Gastrocnemius medialis (tissue), 4 donors: ENCODE measurements at places on chromosomes 3 and 15.

DNA sequence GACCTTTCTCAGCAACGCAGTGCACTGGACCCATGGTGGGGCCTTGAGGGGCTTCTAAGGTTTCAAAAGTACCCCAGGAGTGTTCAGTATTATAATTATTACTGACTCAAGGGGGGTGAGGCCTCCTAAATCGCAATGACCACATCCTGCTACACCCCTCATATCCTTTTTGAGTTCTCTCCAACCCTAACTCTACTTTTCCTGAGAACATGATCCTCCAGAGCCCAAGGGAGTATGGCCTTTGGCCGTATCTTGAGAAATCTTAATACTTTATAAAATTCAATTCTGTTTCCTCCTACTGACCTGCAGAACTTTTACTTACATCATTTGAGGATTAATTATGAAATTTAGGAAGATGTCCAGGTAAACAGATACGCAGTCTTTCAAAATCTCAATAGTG lies 30.4 kb upstream of the RARRES1 start:
- DNase-seq: peak; percentile 29

DNA sequence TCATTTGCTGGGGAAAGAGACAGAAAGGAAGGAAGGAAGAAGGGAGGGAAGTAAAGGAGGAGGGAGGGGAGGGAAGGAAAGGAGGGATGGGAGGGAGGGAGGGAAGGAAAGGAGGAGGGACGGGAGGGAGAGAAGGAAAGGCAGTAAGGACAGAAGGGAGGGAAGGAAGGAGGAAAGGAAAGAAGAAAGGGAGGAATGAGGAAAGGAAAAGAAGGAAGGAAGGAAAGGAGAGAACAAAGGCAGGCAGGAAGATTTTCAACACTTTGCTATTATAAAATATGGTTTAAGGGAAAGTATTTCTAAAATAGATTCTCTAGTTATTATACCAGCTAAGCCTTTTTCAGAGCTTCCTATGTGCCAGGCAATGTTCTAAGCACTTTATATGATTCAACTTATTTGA lies 278.0 kb upstream of the LYSMD4 start:
- no peak for DNase-seq

DNA sequence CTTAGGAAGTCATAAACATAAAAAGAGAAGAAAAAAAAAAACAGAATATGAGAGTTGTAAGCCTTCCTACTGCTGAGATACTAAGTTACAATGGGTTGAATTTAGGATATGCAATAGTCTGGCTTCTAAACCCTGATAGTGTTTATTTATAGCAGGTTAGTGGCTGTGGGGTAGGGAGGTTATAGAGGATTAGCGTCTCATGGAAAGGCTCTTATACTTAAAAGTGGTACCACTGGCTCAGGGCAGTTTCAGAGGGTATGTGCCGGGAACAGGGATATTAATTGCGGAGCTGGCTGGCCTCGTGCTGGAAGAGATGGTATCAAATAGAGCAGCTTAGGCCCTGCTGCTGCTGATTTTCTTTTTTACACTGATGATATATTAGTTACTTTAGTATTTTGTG lies 60.8 kb downstream of the PFN2 start:
- no peak for DNase-seq

GRCh38 chr3:12818773-12819172 lies 22.3 kb downstream of the CAND2 start:
- no peak for DNase-seq

- no peak for DNase-seq
These were observed 50.8 kb downstream of the LYSMD4 start for GRCh38 chr15:99682455-99682854.

DNA sequence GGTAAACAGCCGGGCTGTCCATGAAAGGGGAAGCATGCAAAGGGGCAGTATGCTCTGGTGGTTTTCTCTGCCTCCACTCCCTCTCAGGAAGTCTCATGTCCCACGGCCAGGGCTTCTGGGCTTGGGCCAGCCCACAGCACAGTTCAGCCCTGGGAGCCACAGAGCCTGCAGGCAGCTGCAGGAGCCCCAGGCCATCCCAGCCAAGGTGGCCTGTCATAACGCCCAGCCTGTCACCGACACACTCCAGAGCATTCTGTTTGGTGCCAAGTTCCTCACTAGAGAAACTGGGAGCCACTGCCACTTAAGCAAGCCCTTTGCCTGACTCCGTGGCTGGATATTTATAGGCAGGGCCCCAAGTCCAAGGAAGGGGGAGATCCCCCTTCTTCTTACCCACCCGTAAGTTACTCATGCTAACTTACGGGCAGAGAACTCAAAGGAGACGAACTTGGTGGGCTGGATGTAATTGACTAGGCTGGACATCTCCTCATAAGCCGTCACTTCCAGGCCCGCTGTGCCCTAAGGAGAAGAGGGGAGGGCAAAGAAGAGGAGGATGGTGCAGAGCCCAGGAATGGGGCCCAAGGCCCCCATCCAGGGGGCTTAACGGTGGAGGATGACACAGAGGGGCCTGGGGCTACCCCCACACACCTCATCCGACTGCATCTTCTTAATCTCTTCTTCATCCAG lies 11.7 kb downstream of the PLCB2 start:
- no peak for DNase-seq

GRCh38 chr15:99390667-99391066 lies 139.4 kb downstream of the LRRC28 start:
- no peak for DNase-seq

- DNase-seq: no peak
These were observed 34.8 kb downstream of the IGF1R start for GRCh38 chr15:98682992-98683701.

GRCh38 chr3:59249004-59249403 lies 199.2 kb upstream of the CFAP20DC start:
- DNase-seq: no peak

DNA sequence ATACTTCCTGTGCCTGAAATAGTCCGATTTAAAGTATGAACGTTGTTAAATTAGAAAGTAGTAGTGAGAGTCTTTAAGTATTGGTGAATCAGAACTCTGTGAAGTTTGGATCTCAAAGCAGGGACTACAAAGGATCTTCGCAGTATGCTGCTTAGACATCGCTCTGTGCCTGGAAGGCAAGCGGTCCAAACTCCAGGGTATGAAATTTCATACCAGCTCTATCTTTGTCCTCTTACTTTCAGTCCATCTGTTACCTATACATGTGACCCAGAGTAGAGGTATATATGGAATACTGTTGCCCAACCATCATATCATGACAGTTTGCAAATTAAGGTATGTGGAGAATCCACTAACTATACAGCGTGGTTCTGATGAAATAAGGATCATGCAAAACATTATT lies 34.5 kb downstream of the VPS8 start:
- peak; percentile 8 for DNase-seq

DNA sequence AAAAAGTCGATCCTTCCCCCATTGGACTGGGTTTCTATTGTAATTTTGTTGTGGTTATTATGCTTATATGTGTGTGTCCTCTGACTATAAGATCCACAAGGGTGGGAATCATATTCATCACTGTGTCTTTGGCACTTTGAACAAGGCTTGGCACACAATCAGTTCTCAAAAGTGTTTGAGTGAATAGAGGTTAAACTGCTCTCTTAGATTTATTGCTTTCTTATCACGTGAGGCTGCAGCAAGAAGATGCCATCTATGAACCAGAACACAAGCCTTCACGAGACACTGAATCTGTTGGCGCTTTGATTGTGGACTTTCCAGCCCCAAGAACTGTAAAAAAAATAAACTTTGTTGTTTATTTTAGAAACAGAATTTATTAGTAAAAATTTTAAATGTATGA lies 295.0 kb upstream of the MDFIC2 start:
- no peak for DNase-seq

GRCh38 chr3:17602126-17602525 lies 140.3 kb downstream of the TBC1D5 start:
- no peak for DNase-seq

DNA sequence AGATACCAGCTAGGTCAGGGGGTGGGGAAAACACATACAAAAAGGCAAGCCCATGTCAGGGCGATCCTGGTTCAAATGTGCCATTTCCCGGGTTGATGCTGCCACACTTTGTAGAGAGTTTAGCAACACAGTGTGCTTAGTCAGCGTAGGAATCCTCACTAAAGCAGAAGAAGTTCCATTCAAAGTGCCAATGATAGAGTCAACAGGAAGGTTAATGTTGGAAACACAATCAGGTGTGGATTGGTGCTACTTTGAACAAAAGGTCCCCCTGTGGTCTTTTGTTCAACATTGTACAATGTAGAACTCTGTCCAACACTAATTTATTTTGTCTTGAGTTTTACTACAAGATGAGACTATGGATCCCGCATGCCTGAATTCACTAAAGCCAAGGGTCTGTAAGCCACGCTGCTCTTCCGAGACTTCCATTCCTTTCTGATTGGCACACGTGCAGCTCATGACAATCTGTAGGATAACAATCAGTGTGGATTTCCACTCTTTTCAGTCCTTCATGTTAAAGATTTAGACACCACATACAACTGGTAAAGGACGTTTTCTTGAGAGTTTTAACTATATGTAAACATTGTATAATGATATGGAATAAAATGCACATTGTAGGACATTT lies 28.9 kb downstream of the TPM1 start:
- DNase-seq: no peak

GRCh38 chr3:16311960-16312451 lies 47.0 kb downstream of the OXNAD1 start:
- DNase-seq: peak; percentile 67

GRCh38 chr3:184648636-184649035 lies 63.2 kb downstream of the MAGEF1 start:
- DNase-seq: no peak

DNA sequence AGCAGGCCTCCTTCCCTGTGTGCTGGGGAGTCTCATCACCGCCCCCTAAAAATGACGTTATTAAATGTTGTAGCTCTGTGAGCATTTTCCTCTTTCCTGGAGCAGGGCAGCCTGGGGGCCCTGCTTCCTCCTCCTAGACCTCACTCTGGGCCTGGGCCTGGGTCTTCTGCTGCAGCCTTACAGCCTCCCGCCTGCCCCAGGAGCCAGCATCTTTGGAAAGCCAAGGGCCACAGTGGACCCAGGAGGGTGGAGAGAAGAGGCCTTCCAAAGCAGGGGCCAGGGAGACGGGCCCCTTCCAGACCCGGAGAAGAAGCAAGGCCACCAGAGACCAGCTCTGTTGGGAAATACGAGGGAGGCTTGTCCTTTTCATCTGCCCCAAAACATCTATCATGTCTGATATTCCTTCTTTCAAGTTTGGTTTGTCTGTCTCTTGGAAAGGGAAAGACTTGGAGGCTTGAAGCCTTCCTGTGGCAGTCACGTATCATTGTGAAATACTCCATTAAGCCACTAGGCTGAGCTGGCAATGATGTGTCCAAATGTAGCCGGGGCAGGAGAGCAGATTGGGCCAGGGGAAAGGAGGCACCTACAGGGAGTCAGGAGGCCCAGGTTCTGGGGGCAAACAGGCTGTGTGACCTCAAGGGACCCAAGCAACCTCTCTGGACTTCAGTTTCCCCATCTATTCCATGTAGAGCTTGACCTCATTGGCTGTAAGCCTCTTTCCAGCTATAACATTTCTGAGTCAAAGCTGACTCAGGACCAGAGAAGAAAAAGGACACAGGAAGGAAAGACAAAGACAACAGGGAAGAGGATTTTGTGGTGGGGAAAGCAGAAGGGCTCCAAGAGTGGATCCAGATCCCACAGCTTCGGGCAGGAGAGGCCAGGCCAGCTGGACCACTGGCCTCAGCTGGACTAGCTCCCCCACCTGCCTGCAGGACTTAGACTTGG lies 31.1 kb downstream of the CYP11A1 start:
- peak; percentile 2 for DNase-seq

GRCh38 chr3:131796558-131797198 lies 238.1 kb downstream of the CPNE4 start:
- no peak for DNase-seq

- DNase-seq: peak; percentile 89
These were observed 10.8 kb upstream of the FANCD2 start for GRCh38 chr3:10015461-10015904.

GRCh38 chr3:15858547-15859506 lies 61.0 kb upstream of the ANKRD28 start:
- DNase-seq: peak; percentile 80

GRCh38 chr3:193560091-193560490 lies 5.4 kb upstream of the ATP13A4 start:
- no peak for DNase-seq

GRCh38 chr15:35880896-35881295 lies 334.9 kb upstream of the DPH6 start:
- DNase-seq: no peak
